Hindlimb muscle (tissue), 1 donor: ENCODE measurements at places on chromosomes 1 and 21.

DNA sequence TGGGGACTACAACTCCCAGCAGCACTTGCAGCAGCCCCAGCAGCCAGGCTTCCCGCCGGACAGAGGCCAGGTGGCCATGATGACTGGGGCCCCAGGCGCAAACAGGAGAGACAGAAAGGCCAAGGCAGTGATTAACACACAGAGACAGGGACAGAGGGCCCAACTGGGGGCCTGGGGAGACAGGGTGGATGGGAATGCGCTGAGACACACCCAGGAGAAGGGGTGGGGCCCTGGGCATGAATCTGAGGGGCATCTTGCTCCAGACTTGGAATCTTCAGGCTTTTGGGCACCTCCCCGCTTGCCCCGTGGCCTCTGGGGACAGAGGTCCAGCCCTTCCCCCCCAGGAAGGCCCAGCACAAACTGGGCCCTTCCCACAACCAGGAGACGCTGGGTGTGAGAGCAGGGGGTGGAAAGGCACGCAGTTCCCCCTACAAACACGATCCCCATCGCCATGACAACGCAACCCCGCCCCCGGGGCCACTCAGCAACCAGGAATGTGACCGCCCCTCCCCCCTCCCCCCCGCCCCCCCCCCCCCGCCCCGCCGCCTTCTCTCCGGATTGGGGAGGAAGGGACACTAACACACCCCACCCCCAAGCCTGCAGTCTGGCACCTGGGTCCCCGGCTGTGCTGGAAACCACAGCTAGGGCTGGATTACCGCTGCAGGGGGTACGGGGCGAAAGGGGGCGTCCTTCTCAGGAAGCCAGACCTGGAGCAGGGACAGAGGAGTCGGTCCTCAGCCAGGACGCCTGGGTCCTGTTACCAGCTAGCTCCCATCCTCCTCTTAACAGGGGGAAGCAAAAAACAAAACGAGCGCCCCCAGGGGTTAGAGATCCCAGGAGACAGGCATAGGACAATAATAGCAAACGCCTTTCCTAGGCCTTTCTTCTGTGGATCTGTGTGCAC, 4.5 kb downstream of the HDGF start:
- peak; percentile 94 for DNase-seq

DNA sequence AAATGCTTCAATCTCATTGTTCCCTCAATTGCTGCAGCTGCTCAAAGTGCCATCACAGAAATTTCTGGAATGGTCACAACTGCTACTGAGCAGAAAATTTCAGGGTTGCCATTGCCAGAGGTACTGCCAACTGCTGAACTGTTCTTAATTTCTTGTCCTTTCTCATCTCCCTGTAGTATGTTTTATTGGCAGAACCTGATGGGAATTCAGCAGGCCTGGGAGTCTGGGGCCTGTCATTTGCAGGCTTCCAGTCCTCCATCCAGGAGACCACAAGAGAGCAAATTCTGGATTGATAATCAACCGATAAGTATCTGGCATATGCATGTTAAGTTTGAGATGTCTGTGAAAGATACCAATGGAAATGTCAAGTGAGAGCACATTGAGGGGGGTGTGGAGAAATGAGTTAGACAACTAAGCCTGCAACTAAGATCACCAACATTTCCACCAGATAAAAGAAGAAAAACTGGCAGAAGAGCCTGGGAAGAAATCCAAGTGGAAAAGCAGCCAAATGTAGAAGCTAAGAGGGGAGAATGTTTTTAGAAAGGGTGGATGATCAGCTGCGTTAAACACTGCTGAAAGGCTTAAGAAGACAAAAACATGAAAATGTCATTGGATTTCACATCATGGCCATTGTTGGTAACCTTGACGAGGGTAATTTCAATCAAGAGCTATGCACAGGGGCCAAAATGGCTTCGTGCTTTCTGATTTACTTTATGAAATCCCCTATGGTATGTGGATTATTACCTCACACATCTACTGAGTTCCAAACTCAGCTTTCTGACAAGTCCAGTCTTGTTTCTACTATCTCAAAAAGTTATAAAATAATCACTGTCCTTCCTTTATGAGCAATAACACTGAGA, 648.1 kb downstream of the PLPP3 start:
- peak; percentile 81 for DNase-seq

GRCh38 chr21:19120591-19120990, 717.0 kb upstream of the TMPRSS15 start:
- DNase-seq: no peak

DNA sequence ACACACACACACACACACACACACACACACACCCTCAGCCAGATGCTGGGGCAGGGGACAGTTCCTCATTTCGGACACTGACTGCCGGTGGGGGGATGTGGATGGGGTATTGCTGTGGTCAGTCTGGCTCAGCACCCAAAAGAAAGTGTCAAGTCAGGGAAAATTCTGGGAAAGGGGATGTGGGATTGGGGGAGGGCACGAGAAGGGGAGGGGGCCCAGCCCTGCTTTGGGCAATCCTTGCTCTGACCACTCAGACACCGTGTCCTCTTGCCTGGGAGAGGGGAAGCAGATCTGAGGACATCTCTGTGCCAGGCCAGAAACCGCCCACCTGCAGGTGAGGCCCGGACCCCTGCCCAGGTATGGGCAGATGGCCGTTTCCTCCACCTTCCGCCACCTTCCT, at the start of gene C1QC:
TSS of gene C1QC (plus strand) at position 253 of the 400 bp plus-strand sequence. CDS start 391 bp downstream, outside the sequence.
- no peak for DNase-seq

DNA sequence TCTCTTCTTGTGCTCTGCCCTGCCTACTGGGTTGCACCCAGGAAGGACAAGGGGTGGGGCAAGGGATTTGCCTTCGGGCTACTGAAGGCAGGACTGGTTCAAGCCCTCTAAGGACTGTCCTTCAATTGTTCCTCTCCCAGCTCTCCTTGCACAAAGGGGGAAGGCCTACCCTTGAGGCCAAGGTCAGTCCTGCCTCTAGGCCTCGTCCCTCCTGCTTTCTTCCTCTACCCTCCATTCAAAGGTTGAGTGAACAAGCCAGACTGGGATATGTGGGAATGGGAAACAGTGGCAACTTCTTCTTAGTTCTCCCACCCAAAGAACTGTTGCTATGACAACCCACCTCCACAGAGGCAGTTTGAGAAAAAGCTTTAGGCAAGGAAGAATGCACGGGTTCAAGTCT, 2.7 kb downstream of the LURAP1 start:
- no peak for DNase-seq

- no peak for DNase-seq
Observed at GRCh38 chr1:3169665-3170356, 100.8 kb downstream of the PRDM16 start.

DNA sequence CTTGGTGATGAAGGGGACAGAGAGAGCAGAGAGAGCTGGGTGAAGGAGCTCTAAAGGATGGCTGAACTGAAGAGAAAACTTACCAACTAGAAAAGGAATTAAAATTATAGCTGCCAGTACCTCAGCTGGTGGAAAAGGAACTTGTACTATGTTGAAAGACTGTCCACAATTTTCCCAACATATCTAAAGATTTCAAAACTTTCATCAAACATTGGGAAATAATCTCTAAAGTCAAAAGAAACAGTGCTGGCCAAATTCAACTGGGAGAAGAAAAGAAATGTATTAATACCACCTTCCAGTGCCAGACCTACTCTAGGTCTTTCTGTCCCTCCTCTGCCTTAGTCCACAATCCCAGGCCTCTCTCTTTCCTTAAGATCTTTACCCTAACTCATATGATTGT, 6.1 kb downstream of the SMG5 start:
- DNase-seq: no peak

DNA sequence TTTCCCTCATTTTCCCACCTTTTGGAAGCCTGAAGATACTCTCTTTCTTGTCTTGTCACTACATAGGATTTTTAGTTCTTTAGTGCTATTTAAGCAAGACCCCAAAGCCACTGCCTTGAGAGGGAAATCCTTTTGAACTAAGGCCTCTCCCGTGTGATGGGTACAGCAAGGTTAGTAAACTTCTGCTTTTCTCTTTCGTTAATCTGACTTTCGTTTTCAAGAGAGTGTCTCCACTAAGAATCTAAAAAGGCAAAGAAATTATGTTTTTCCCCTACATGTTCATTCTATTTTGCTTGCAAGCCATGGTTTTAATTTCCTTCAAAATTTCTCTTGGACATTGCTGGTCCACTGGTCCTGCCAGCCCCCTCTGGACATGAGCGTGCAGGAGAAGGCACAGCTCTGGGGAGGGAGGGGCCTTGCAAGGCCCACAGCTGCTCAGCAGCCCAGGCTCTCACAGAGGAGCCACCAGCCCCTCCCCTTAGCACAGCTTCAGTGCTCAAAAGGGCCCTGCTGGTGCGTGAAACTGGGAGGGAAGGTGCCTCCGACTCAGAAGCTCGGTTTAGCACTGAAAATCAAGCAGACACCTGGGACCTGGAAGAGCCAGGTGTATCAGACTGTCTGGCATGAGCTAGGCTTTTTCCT, 210.9 kb upstream of the GALNT2 start:
- DNase-seq: no peak

- DNase-seq: no peak
Observed at GRCh38 chr1:94501935-94502334, 39.6 kb downstream of the F3 start.

GRCh38 chr1:110523011-110523410, 4.0 kb upstream of the KCNA10 start:
- DNase-seq: no peak

DNA sequence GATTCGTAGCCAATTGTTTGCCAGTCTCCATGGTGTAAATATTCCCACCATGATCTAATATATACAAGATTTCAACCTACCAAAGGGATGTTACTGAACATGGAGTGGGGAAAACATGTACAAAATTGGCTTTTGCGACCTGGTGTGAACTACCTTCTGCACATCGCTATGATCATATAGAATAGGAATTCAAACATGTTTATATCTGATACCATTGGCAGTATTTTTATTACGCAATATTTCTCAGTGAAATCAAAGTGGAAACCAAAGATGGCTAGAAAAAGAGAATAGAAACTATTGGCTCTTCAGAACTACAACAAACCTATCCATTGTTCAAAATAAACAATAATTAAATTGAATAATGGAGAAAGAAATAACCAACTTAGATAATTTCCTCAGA, 285.1 kb downstream of the TPR start:
- no peak for DNase-seq

- DNase-seq: no peak
Observed at GRCh38 chr1:91053630-91054029, 31.8 kb upstream of the ZNF644 start.

DNA sequence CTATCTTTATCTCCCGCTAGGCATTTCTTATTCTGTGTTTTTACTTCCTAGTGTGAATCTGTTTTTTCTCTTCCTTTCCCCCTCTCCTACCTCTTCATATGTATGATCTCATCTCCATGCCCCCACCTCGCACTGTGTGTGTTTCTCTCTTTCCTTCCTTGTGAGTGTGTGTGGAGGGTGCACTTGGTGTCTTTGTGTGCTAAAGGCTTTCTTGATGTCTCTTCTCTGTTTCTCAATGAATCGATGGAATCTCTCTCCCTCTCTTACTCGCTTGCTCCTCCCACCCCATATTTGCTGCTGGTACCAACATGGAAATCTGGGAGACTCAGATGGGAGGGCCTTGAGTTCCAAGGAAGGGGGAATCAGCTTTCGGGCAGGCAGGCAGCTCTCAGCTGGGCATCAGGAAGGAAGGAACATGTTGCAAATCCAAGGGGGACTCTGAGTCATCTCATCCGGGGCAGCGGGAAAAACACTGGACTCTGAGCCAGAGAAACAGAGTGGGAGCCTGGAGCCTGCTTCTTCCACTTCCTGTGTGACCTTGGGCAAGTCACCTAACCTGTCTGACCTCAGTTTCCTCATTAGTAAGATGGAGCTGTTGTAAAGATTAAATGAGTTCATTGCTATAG, 147.5 kb downstream of the PTPRU start:
- no peak for DNase-seq

DNA sequence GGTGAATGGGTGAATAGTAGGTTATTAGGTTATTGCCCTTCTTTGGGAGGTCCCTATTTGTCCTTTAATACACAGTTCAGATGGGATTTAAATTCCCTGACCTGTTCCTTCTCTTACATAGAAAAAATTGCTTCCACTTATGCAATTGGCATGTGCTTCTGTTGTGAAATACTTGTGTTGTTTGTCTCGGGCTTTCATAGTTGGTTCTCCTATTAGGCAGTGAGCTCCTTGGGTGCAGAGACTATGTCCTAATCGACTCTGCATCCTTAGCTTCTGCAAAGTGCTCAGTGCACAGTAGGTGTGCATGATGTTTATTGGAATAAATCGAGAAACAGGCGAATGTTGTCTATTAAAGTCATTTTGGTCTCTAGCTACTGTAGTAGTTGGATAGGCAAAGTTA, 1.3 kb upstream of the PDE4B start:
- DNase-seq: peak; percentile 11

- DNase-seq: no peak
Observed at GRCh38 chr21:18147678-18148077, 97.0 kb upstream of the CHODL start.

- no peak for DNase-seq
Observed at GRCh38 chr1:13812456-13813397, 112.7 kb downstream of the PRDM2 start.

DNA sequence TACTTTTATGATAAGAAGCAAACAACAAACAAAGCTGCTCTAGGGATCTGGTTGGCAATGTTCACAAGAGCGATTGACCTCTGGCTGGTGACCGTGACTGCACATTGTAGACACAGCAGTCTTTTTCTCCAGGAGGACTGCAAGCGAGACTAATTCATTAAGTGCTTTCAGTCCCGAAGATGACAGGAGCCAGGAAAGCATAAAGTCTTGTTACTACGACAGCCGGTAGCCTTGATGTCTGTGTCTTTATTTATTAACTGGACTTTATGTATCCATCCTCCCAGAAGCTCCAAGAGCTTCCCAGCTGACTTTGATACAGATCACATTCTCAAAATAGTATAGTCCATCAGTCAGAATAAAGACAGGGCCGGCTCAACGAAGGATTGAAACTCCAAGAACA, 18.2 kb downstream of the FAM163A start:
- DNase-seq: no peak

- no peak for DNase-seq
Observed at GRCh38 chr1:232923739-232924386, 26.5 kb upstream of the NTPCR start.

DNA sequence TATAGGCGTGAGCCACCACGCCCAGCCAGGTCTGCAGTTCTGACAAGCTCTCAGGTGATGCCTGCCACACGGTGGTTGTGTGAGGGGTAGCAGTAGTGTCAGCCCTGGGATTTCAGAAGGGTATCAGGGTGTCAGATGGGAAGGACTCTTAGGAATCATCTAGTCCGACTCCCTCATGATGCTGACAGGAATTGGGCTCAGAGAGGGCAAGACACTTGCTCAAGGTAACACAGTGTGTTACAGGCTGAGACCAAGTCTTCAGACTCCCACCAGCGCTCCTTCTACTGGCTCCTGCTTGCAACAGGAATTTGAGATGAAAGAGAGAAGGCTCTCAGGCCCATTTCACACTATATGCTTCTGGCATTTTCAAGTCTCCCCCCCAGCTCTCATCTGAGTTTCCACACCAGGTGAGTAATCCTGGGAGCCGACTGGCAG, 6.9 kb downstream of the HTR1D start:
- no peak for DNase-seq

- no peak for DNase-seq
Observed at GRCh38 chr1:165580931-165581871, 37.4 kb downstream of the LRRC52 start.

DNA sequence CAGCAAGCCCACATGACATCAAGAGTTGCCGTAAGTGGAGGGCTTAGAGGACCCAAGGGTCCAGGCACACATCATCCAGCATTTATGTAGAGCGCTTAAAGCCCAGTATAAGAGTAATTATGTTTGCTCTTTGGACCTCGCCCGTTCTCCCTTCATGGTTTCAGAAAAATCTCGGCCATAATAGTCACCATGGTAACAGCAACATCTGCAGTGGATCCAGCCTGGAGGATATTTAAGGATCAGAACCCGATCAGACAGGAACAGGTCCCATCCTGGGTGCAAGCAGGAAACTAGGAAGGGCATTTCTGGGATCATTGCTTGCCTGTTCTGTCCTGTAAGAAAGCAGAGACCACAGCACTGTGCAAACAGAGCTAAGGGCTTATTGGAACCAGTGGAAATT, 89.9 kb upstream of the KAZN start:
- no peak for DNase-seq
